D341Med (cell line): ENCODE measurements at places on chromosomes 13 and 19.

DNA sequence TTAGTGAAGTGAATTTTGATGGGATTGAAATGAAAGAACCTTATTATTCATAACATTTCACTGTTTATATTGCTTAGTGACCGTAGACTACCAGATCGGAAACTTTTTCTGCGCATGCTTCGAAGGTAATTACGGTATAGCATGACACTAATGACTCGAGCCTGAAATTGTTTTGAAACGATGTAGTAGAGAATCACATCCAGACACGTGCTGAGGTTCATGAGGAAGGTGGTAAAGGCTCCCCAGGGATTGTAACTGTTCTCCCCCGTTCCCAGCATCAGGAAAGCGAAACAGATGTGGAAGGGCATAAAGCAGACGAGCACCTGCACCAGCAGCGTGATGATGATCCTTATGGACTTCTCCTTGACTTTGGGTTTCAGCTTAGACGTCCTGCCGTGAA, 3.3 kb downstream of the GPR18 start:
- no peak for DNase-seq

- no peak for DNase-seq
Observed at GRCh38 chr19:16628984-16629691, 1.1 kb upstream of the MED26 start.

DNA sequence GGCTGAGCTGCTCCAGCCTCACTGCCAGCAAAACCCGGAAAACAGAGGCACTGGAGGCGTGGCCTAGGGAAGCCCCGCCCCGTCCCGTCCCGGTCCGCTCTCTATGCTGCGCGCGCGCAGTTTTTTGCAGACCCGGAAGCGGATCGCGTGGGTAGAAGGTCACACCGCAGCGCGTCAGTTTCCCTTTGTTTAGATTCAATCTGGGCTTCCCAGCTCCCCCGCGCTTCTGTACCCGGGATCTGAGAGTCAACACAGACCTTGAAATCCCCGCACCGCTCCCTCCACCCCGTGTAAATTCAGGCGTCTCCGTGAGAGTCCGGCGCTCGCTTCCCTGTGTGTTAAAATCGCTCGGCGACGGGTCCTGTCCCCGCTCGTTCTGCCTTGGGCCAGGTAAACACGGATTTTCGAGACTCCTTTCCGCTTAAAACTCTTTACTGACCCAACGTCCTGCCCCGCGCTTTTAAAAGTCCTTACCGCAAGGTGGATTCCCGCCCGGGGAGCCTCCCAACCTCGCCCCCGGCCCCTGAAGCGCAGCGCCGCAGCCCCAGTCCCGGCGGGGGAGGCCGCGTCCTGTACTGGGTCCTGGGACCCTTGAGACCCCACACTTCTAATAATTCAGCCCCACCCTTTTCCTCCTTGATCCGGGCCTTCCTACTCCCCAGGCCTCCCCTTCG, at the start of gene ZNF610:
ZNF610 (plus strand) TSS at position 127 of the 674 bp plus-strand sequence. CDS start 12,930 bp downstream, outside the sequence.
- peak; percentile 96 for DNase-seq

GRCh38 chr13:80171096-80171495, 169.8 kb downstream of the SPRY2 start:
- no peak for DNase-seq

DNA sequence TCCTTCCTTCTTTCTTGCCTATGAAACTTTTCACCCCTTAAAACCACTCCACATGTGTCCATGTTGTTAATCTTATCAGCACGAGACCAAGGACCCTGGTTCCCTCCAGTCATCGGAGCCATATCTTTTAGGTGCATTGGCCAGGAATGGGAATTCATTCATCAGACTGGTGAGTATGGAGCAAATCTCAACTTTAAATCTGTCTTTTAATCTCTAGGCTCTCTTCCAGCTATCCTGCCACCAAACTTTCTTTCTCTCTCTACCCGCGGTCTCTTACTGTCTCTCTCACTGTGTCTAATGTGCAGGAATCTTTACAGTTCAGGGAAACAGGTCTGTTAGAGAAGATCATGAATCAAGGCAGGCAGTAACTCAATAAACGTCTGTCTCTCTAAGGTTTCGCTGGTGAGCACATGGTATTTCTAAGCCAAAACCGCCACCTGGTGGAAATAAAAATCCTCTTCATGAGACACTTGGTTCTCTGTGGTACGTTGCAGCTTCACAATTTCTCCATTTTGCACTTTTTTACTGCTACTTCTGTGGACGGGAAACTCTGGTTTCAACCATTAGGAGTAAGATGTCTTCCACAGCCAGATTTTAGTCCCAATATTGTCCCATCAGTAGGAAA, 16.1 kb downstream of the LGALS16 start:
- peak; percentile 67 for DNase-seq

DNA sequence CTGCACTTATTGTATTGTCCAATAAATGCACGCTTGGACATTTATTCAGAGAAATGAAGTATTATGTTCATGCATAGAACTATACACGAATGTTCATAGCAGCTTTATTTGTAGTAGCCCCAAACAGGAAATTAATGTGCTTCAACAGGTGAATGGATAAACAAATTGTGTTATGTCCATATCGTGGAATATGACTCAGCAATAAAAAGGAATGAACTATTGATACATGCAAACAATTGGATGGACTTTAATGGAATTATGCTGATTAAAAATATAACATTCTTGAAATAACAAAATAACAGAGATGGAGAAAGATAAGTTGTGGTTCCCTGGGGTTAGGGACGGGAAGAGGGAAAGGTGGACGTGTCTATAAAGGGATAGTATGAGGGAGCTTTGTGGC, 65.9 kb downstream of the GPC5 start:
- no peak for DNase-seq

DNA sequence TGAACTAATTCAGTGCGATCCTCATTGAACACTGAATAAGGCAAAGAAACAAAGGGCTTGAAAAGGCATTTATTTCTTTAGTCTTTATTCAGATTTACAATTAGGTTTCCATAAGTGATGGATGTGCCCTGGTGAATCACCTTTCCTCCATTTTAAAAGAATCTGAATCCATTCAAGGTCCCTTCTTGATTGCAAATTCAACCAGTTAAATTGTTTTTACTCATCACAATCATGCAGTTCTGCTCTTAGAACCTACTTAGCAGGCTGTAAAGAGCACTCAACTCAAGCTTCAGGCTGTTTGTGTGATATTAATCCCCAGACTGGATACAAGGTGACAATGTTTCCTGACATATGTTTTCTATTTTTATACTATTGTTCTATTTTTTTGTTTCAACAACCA, 321.0 kb downstream of the TBC1D4 start:
- no peak for DNase-seq

GRCh38 chr19:48836089-48837017, at the start of gene HSD17B14:
TSS of gene HSD17B14 (minus strand) at chr19:48836491. CDS start at chr19:48836411, 80 bp downstream.
- peak; percentile 58 for DNase-seq

GRCh38 chr19:28509079-28509895, 703.7 kb downstream of the UQCRFS1 start:
- DNase-seq: no peak

DNA sequence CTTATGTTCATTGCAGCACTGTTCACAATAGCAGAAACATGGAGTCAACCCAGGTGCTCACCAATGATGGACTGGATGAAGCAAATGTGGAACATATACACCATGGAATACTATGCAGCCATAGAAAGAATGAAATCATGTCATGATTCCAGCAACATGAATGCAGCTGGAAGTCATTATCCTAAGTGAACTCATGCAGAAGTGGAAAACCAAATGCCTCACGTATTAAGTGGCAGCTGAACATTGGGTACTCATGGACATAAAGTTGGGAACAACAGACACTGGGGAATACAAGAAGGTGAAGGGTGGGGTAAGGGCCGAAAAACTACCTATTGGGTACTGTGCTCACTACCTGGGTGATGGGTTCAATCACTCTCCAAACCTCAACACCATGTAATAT, 915.9 kb downstream of the UQCRFS1 start:
- no peak for DNase-seq

GRCh38 chr13:94556621-94557020, 39.3 kb downstream of the TGDS start:
- DNase-seq: no peak

DNA sequence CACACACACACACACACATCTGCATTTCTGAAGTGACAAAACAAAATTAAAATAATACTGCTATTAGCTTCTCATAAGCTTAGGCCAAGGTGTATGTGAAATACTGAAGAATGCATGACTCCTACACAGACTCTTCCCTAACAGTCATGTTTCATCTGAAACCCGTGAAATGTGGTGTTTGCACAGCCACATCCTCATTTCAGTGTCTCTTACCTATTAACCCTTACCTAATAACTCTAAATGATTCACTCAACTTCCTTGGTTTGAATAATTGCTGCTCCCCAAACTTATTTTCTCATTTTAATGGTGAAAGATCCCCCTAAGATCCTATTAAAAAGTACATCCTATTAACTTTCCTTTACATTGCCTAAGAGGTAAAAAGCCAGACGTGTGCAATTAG, 117.6 kb downstream of the MIPEP start:
- no peak for DNase-seq

- no peak for DNase-seq
Observed at GRCh38 chr19:43305642-43306041, 36.3 kb upstream of the PSG9 start.

DNA sequence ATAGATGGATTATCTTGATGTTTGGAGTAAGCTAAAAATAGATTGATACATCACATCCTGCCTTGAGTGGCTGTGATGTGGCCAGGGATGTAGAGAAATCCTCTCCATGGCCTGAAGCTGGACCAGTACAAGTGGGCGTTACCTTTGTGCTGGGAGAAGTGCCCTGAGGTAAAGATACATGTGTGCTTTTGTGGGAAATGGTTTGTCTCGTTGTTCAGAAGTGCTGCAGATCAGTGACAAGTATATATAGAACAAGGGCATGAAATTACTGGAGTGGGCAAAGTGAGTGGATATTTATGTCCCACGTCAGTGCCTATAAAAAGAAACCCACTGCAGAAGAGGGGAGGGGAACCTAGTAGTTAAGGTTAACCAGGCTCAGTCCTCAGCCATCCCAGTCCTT, 12.2 kb upstream of the ZNF304 start:
- no peak for DNase-seq

DNA sequence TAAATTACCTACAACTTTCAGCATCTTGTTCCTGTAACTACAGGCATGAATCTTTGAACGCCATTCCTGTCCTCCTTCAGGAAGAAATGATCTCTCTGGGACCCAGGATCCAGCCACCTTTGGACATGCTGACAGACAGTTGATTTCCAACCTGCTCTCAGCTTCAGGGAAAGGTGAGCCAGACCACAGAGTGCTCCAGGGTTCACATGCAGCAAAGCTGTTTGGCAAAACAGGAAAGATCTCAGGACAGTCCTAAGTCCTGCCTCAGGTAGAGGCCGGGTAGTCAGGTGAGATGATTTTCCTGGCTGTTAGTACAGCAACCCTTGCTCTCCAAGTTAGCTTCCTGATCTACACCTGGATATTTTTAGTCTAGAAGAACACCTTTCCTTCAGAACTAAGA, 9.1 kb downstream of the SLC15A1 start:
- no peak for DNase-seq

DNA sequence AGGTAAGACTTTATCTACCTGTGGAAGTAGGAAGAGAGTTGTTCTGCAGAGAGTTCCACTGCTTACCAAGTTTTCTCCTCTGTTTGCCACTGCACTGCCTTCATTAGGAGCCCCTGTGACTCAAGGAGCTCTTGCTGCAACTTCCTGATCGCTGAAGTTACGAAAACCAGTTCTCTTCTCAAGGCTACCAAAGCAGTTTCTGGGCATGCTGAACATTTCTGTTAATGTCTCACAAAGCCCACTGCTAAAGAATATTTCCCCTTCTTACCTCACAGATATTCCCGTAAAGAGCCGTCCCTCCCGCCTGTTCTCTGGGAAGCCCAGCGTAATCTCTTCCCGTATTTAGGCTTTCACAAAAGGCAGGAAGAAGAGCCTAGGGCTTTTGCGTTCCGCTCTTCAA, 82.6 kb upstream of the OXGR1 start:
- no peak for DNase-seq
